Spleen (tissue), 13 donors: ENCODE measurements at places on chromosomes 16 and 17.
A peak's percentile ranks its signal among the peaks of the same experiment; 100 is the strongest.

GRCh38 chr17:16991349-16992009 lies 19.6 kb upstream of the TNFRSF13B start:
- peak; percentile 96 for DNase-seq

DNA sequence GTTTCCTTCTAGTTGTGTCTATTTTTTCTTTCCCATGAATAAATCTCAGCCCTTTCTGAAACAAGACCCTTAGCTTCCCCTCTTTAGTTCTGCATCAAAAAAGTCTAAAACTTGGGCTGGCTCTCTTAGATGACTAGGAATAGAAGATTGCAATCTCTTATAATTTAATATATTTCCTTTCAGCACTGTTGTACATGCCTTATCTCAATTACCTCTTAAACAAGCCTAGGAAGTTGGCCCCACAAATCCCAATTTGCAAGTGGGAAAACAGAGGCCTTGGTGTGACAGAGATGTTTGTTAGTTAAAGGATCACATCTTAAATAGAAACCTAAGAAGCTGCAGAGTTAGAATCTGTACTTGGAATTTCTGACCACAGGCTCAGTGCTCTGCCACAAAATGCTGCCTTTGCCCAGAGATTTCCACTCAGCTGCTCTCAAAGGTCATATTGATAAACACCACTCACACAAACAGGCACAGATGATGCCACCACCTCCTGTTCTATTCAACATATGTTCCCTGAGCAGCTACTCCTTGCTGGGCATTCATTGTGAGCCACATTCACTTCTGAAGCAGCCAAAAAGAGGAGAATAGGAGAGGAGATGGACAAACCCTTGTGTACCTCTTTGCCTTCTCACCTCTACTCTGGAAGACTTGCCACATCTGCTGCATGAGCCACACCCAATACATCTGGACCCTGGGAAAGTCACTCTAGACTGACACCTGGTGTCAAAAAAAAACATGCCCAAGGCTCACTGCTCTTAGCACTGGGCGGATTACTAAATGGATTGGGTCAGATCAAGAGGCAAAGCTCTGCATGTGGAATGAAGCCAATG lies 5.5 kb downstream of the CCDC182 start:
- no peak for DNase-seq

- no peak for DNase-seq
Observed at GRCh38 chr17:34703533-34703932, 124.2 kb downstream of the TMEM132E start.

GRCh38 chr16:87418216-87418615 lies 26.1 kb downstream of the MAP1LC3B start:
- no peak for DNase-seq

DNA sequence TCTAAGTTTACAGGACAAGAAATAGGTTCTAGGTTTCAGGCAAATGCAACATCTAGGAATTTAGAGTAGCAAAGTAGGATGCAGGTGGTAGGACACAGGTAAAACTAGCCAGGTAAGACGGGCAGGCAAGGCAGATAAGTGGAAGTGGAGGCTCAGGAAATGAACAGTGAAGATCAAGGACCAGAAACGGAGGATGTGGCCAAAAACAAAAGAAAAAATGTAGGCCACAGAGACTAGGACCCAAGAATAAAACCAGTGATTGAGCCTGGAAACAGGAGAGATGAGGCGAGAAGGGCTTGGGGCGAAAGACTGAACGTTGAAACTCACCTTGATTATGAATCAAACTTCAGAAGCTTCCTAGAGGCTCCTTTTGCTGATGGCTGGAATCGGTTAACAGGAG lies 24.0 kb downstream of the CPSF4L start:
- DNase-seq = no peak

- DNase-seq = no peak
Observed at GRCh38 chr17:4538236-4539002, 16.8 kb downstream of the MYBBP1A start.

DNA sequence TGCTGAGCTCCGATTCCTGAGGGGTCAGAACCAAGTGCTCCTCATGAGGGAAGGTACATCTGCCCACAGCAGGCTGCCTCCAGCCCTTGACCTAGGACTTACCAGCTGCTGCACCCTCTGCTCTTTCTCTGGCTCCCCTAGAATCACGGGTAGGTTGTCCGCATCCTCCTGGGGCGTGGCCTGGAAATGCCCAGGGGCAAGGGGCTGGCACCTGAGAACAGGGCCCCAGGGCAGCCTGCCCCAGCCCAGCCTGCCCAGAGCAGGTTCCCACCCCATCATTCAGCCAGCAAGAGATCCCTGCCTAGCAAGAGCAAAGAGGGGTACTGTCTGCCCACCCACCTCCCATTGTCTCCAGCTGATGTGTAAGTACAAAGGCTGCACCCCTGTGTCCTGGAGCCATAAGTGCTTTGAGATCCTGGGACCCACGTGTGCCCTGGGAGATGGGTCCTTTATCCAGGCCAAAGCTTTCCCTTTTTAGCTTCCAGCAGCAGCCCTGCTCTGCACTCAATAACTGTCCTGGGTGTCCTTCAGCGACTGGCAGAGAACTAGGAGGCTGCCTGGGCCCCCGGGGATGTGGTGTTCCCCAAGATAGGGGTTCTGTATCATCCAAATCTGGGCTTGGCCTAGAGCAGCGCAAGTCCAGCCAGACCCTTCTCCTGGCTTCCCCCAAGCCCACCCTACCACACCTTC lies 5.1 kb downstream of the TSPOAP1 start:
- DNase-seq = peak; percentile 68

- DNase-seq = no peak
Observed at GRCh38 chr16:4203748-4204147, 38.1 kb downstream of the SRL start.
